Amniotic stem cell (primary cell): ENCODE measurements at places on chromosomes 2 and 18.
A peak's percentile ranks its signal among the peaks of the same experiment; 100 is the strongest.

DNA sequence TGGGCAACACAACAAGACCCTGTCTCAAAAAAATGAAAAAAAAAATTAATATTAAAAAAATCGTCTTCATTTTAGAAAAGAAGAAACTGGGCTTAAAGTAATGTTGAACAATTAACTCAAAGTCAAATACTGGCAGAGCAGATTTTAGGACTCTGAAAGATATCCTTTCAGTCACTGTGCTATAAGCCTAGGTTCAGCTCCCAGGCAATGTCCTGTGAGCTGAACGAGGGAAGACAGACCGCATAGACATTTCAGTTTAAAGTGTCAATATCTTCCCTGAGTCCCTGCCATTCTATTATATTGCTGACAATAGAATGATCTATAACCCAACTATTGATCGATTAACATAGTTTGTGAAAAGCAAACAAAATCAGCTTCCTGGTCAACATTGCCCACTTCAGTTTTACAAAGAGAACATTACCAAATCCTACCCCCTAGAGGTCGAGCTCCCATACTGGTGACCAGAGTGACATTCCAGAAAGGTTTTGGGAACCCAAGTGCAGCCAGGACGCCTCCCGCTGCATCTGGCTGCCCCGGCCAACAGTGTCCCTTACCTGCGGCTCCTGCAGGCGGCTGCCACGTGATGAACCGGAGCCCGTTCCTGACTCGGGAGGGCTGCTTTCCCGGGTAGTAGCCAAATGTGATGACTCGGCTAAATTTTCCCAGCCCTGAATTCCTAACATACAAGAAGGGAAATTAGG is 639 bp downstream of the MRO start:
- no peak for DNase-seq

DNA sequence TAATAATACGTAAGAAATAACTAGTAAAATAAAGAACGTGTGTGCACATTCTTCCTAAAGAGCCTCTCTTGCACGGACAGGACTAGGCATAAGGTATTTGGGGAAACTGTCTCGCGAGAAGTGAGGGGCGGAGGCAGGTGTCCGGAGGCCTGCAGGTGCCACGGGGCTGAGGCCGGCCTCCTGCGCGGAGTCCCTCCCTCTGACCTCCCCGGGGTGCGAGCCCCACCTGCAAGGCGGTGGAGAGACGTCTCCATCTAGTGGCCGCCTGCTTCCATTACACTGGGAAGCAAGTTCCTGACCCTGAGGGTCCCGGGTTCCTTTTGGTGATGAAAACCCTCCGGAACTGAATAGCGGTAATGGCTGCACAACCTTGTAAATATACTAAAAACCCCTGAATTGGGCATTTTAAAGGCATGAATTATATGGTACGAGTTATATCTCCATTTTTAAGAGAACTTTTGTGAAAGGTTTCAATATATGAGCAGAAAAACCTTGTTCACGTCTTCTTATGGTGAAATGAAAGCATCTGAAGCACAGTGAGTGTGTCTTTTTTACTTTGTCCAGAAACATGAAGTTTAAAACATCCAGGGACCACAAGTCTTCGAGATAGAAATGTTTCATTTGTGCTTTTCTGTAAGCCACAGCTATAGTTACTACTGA is 35.5 kb upstream of the CTDP1 start:
- DNase-seq, result no peak

GRCh38 chr2:182248898-182249297 is 177.9 kb downstream of the PDE1A start:
- DNase-seq, result no peak

DNA sequence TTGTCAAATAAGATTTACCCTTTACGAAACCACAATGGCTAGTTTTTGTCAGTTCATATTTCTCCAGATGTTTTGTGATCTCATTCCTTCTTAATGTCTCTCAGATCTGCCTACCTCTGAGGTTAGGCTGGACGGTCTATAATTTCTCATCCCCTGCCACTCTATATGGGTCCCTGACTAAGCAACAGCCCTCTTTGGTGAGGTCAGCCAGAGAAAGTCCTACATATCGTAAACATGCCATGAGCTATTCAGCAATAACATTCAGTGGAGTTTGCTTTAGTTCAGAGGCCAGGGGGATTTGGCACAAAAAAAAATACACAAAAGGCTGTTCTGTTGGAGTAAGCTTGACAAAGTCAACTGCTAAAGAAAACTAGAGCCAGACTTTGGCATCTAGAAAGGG is 192.1 kb upstream of the NCKAP5 start:
- DNase-seq, result no peak

GRCh38 chr2:119431155-119431975 is at the start of gene TMEM37:
TMEM37 (plus strand) TSS chr2:119431854; CDS start chr2:119431904, 50 bp downstream.
- peak; percentile 0 for DNase-seq

- DNase-seq, result no peak
Measured at GRCh38 chr2:105443617-105444598, 45.1 kb upstream of the FHL2 start.

DNA sequence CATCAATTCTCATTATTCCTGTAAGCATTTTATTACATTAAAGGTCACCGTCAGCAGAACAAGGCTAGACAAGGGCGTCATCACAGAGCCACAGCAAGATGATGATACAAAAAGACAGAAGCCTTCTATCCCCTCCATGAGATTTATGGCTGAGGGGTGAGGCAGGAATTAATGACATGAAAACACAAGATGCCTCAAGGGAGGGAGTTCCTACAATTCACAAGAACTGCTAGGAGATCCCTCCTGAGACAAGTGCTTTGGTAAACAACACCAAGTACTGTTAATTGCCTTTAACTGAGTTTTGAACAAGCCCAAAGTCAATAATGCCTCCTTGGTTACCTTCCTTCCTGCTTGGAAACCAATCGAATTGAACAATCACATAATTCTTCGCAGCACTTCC is 14.1 kb downstream of the ADD2 start:
- DNase-seq, result no peak

DNA sequence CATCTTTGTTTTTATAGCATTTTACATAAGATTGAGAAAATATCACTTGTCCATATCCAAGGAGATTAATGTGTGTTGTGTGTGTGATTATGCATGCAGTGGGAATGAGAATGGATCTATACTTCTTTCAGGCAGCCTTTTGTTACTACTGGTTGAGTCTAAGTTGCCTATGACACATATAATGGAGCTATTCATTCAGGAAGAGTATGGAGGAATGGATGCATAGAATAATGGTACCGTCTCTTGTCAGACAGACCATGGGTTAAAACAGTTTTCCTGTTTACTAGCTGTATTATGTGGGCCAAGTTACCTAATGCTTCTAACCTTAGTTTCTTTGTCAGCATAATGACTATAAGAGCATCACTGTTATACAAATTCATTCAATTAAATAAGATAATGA is 155.4 kb upstream of the KYNU start:
- no peak for DNase-seq

- DNase-seq, result no peak
Measured at GRCh38 chr2:48092846-48093803, 186.8 kb upstream of the FBXO11 start.

DNA sequence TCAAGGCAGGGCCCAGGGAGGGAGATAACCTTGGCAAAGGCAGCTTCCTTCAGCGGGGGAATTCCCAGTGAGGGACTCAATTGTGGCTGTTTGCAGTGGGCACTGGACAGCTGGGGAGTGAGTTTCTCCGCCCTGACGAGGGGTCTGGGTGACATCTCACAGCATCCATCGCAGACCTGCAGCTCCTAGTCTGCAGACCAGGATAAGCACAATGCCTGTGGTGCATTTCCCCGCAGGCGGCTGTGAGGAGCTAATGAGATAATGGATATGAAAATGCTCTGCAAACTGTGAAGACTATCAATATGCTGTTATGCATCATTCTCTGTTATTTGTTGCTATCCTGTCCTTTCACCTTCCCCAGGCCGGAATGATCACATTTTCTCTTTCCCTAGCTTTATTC is 30.0 kb upstream of the CYP1B1 start:
- DNase-seq, result no peak

GRCh38 chr18:12768625-12769024 is 65.8 kb downstream of the PSMG2 start:
- peak; percentile 4 for DNase-seq

DNA sequence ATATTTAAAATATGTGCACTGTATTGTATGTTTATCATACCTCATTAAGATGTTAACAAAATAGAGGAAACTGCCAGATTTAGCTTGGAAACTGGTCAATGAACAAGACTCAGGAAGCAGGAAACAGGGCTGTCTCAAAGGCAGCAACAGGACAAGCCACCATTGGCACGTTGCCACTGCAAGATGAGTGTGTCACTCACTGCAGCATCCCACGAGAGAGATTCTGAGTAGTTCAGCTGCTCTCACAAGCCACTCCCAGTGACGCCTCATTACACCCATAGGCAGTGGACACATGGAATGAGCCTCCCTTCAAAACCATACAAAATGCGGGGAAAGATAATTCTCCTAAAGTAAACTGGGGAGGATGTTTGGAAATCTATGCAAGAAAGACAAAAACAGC is 181.9 kb upstream of the DLGAP1 start:
- DNase-seq, result no peak
